ENCODE measurements at places on chromosomes 5 and 9.

GRCh38 chr5:124641154-124641792, 105.2 kb downstream of the ZNF608 start:
- DNase-seq, result no peak

DNA sequence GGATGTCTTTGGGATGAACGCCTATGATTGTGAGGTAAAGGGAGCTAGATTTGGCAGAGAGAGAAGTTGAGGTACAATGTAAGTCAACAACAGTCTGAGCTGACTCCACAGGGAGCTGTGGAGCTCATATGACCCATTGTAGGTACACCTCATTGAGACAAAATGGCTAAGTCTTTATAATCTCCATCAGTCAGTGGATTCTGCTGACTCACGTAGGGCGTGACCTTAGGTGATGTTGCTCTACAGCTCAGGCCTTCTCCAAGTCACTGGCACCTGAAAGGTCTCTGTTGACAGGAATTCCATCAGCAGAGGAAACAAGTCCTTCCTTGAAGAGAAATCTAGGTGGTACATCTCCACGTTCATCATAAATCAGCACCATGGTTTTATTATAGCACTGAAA, 118.2 kb upstream of the PRR16 start:
- DNase-seq, result no peak

- DNase-seq, result no peak
Observed at GRCh38 chr5:31516802-31517201, 15.1 kb downstream of the DROSHA start.

- peak; percentile 55 for DNase-seq
Observed at GRCh38 chr5:5497152-5497788, 74.8 kb downstream of the ICE1 start.

GRCh38 chr9:78622126-78622525, 325.2 kb downstream of the PSAT1 start:
- DNase-seq, result no peak

DNA sequence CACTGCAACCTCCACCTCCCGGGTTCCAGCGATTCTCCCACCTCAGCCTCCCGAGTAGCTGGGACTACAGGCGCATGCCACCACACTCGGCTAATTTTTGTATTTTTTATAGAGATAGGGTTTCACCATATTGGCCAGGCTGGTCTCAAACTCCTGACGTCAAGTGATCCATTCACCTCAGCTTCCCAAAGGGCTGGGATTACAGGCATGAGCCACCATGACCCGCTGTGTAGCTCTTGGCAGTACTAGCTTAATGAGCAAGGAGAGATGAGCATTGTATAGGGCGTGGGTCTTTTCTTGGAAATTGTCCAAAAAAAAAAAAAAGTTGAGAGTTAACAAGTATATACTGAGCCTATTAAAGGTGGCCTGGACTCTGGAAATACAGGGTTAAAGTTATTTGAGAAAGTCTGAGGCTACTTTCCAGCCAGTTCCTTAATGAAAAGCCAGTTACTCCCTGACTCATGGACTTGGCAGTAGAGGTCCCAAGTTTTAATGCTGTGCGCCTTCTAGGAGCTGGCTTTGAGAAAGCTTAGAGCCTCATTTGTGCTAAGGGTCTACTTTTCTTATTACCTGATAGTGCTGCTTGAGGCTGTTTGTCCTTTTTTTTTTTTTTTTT, 4.2 kb upstream of the FGF18 start:
- no peak for DNase-seq

DNA sequence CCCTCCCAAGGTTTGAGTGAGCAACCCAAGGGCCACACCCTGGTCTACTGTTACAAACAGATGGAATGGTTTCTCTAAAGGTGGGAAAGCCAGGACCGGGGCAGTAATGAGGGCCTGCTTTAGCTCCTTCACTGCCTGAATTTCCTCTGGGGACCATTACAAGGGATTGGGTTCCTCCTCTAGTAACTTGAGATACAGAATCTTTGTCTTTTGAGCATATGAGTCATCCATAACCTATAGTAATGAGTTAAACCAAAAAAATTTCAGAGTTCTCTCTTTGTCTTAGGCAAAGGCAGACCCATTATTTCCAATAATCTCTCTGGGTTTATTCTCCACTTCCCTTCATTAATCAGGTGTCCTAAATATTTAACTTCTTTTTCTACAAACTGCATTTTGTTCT, 618.8 kb downstream of the HINT1 start:
- DNase-seq, result no peak

DNA sequence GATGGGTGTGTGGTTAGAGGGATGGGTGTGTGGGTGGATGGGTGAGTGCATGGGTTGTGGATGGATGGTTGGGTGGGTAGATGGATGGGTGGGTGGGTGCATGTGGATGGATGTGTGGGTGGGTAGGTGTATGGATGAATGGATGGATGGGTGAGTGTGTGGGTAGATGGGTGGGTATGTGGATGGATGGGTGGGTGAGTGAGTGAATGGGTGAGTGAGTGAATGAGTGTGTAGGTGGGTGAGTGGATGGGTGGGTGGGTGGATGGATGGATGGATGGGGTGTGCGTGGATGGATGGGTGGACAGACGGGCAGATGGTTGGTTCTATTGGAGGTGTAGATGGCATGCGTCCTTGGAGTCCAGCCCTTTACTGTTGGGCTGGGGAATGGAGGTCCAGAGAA, 17.2 kb downstream of the STKLD1 start:
- no peak for DNase-seq

GRCh38 chr5:94969174-94969573, 315.7 kb downstream of the MCTP1 start:
- DNase-seq, result no peak

DNA sequence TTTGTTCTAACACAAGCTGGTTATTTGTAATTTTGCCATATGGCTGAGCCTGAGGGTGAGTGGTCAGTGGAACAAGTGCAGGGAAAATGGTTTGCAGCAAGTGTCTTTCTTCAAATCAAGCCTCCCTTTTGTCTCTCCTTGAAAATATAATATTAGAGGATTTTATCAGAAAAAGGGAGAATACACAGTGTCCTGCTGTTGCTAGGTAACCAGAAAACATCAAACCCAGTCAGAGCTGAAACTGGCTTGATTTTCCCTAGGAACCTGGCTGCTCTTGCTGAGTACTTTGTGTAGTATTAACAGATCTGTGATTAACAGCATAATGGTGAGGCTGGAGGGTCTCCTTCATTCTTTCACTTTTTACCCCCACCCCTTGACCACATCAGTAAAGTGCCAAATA, 314.0 kb downstream of the ARHGEF28 start:
- DNase-seq, result no peak

DNA sequence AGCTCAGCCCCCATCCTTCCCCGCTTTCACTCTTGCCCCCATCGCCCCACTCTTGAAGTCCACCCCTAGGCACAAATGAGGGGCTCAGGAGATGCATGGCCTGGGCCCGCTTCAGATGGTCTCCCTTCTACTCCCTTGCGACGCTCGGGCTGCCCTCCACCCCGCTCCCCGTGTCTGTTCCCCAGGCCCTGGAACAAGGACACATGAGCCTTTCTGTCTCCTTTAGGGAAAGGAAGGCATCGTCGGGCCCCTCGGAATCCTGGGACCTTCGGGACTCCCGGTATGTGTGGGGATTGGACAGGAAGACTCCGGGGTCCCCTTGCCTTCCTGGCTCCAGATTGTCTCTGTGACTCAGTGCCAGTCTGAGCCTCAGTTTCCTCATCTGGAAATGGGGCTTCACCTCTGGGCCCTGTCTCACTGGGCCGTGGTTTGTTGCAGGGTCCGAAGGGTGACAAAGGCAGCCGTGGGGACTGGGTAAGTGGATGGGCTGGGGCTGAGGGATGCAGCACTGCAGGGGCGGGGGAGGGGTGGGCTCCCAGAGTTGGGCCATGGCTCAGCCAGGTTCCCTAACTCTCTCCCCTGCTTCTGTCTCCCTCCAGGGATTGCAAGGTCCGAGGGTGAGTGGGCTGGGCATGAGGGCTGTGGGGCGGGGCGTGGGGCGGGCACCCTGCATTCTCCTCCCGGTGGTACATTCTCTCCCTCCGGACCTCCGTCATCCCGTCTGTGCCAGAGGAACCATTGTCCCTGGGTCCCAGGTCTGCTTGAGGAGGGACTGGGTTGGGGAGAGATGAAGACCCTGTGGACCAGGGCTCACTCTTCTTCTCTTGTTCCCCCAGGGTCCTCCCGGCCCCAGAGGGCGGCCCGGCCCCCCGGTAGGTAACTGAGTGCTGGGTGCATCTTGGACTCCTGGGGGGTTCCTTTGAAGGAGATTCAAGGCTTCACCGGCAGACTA, 21.8 kb upstream of the ORM1 start:
- DNase-seq, result no peak

GRCh38 chr9:137878146-137878941, 762 bp downstream of the CACNA1B start:
- DNase-seq, result peak; percentile 90

DNA sequence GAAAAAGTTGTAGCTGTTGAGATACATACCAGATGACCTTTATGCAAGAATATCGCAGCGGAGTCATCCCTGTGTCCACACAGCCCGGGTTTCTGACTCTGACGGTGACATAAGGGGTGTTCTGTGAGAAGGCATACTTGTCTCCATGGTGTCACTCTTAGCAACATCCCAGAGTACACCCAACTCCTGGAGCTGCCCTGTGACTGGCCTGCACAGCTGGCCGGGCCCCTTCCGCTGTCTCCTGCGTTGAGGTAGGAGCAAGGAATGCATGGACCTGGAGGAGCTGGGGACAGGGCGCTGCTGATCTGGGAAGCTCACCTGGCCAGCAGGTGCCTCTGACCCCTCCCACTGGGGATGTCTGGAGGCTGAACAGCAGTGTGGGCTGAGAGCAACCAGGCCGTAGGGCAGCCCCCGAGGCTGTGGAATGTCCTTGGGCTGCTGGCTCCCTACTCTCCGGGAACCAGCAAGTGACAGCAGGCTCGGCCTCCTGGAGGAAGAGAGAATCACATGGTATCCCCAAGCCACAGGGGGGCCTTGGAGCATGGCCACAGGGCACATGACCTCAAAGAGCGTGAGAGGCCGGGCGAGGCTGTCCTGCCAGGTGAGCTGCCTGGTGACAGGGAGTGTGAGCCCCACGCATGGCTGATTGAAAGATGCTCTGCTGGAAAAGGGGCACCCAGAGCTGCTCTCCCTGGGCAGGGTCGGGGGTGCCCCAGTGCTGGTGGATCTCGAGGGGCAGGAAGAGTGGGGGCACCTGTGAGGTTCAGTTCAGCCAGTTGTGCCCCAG, 113.4 kb downstream of the MRPL36 start:
- DNase-seq, result no peak

GRCh38 chr9:134551176-134551575, 90.4 kb upstream of the COL5A1 start:
- DNase-seq, result no peak

- peak; percentile 3 for DNase-seq
Observed at GRCh38 chr9:131361202-131361833, 32.6 kb upstream of the PRRC2B start.

DNA sequence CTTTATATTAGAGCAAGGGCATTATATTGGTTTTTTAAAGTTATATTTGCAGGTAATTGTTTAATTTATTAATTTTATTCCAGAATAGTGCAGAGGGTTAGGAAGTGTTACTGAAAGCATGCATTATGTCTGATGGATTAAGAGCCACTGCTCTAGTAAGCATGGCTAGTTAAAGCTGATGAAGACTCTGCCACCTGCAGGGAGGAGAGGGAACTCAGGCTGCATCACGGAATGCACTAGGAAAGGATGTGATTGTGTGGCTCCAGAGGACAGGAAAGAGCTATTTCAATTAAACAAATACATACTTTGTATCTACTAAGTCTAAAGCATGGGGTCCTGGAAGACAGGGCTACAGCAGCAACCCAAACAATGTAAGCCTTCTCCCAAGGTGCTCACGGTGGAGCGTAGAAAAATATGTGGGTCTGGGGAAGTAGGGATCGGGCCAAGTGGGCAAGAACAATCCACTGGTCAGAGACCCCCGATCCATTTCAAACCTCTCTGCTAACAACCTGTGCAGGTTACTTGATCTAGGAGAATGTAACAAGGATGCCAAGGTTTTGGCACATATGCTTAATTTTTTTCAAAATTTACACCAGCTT, 15.3 kb upstream of the GRXCR2 start:
- peak; percentile 63 for DNase-seq

All from WTC11 (cell line).